Left forelimb (tissue), 1 donor: ENCODE measurements at places on chromosomes 12 and 14.
A peak's percentile ranks its signal among the peaks of the same experiment; 100 is the strongest.

DNA sequence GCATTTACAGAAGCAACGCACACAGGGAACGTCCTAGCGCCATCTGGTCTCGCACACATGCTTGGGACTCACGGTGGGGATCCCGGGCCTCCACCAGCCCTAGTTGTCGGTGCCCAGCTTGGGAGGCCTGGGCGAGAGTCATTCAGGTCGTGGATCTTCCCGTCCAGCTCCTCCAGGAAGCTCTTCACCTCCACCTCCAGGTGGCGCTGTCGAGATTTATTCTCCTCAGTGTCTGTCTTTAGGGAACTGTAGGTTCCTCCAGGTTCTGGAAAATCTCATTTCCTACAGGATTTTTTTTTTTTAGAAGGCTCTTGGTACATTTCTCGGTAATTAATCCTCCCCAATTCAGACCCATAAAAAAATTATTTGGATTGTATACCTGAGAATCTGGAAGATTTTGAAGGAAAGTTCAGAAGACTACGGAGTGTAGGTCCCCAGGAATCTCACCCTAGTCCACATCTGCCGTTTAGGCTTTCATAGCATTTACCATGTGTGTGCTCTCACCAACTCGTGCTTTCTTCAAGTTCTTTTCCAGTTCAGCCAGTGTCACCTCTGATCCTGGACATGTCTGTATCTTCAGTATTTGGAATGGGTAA is 910.0 kb downstream of the TMEM121 start:
- no peak for DNase-seq

- no peak for DNase-seq
Measured at GRCh38 chr12:131220331-131220685, 266.6 kb downstream of the ADGRD1 start.

GRCh38 chr14:72645706-72646105 is 248.2 kb downstream of the DPF3 start:
- DNase-seq: no peak

GRCh38 chr12:103930787-103931735 is 851 bp downstream of the HSP90B1 start:
- no peak for DNase-seq

GRCh38 chr12:80293759-80294158 is 150.3 kb upstream of the PTPRQ start:
- no peak for DNase-seq

DNA sequence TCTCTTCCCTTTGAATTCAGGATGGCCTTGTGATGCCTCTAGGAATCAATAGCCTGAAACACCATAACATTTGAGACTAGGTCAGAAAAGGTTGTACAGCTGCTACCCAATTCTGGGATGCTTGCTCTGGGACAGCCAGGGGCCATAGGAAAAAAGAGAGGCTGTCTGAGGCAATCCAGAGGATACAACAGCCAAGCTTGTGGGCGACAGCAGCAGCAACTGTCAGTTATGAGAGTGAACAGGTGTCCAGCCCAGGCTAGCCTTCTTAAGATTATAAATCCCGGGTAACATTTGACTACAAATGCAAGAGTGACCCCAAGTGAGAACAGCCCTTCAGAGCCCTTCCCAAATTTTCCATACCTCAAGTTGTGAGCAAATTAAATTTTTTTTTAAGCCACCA is 11.1 kb downstream of the DCN start:
- no peak for DNase-seq

- no peak for DNase-seq
Measured at GRCh38 chr12:89041078-89041477, 311.2 kb downstream of the DUSP6 start.

DNA sequence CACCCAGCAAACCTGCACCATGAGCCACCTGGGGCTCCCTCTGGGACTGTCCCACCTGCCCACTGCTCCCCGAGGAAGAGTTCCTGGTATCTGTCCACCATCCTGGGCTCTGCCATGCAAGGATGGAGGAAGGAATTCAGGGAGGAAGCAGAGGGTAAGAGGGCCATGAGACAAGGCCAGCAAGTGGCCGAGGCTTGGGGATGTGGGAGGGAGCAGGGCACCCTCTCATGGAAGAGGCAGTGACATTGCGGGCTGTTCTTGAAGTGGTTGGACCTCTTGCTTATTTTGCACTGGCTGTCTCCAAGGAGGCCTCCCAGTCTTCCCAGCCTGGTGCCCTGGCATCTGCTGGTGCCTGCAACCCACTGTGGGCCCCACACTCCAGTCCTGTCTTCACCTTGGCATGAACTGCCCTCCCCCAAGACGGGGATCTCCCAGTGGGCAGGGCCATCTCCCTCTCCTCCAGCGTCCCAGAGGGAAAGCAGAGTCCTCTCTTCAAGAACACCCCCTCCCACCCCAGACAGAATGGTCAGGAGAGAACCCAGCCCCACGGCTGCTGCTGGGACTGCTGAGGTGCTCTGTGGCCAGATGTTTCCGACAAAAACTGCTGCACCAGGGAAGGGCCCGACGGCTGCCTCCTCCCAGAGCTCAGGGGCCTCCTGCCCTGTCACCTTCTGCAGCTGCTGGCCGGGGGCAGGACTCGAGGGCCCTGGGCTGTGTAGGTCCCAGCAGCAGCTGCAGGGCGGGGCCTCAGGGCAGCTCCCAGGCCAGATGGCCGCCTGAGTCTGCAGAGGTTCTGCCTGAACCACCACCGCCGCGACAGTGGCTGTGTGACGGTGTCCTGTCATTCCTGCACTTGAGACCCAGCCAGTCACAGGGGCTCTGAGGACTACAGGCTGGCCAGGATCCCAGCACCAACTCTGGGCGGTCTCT is 1.8 kb upstream of the AKT1 start:
- no peak for DNase-seq

GRCh38 chr12:49684310-49684854 is 22.8 kb downstream of the FMNL3 start:
- no peak for DNase-seq

DNA sequence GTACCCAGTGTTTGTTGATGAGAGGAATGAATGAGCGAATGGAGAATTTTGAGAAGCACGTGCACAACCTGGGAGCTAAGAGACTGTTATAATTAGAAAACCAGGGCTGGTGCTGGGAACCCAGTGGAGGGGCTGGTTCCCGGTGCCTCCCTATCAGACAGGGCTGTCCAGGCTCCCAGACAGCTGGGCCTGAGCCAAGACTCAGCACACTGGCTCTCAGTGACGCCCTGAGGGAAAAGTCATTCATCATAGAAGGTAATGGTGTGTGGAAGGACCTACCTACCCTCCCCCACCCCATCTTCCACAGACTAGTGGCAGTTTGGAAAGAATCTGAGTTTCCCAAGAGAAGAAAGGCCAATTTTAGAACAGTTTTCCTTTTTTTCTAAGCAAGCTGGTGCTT is 34.7 kb downstream of the KCNA5 start:
- no peak for DNase-seq

DNA sequence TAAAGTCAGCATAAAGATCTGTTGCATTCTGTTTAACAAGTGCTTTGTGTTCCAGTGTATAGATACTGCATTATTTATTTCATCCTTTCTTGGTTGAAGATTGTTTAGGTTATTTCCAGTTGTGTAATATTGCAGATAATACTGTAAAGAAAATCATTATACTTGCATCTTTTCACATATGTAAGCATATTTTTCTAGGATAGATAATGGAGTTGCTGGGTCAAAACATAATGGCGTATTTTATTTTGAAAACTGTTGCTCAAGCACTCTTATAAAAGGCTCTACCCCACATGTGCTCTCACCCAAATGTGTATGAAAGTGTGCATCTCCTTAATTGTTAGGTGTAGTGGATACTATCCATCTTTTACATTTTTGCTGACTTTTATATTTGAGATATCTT is 274.4 kb downstream of the FBXL14 start:
- DNase-seq: no peak

DNA sequence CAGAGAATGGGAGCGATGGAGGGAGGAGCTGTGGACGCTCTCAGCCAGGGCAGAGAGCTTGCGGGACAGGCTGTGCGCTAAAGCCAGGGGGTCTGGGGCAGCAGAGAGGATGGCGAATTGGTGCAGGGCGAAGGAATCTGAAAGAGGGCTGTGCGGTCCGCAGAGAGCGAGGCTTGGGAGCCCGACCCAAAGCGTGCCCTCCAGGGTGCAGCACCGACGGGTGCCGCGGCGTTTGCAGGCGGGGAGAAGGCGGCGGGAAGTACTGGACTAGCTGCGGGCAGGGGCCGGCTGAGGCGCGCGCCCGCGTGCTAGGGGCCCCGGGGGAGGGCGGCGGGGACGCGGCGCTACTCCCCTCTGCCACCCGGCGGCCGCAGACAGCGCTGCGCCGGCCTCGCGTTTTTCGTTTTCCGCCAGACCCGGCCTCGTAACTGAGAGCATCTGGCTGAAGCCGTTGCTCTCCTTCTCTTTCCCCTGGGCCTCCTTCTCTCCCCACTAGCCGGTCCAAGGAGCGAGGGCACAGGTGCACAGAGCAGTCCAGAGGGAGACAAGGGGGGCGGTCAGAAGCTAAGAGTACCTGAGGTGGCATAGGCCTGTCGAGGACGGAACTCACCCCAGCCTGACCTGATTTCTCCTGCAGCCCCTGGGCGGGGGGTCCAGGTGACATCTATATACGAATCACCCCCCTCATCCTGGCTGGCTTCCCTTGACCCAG is 24.9 kb downstream of the SLC6A12 start:
- DNase-seq: peak; percentile 84

DNA sequence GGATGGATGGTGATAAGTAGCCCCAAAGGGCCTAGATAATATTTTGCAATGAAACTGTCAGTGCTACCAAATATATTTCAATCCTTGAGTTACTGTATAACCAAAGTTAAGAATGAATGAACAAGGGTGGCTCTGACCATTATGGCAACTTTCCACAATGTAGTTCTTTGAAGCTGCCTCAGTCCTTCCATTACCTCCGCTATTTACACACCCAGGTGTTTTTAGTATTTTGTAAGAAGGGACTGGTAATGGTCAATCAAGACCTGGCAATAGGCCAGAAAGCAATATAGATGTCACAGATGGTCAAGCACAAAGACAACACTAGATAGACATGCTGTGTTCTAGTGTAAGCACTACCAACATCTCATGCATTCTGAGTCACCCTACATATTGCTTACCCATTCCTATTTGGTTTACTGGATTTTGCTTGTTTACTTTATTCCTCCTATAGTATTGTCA is 16.3 kb downstream of the DUSP16 start:
- no peak for DNase-seq

DNA sequence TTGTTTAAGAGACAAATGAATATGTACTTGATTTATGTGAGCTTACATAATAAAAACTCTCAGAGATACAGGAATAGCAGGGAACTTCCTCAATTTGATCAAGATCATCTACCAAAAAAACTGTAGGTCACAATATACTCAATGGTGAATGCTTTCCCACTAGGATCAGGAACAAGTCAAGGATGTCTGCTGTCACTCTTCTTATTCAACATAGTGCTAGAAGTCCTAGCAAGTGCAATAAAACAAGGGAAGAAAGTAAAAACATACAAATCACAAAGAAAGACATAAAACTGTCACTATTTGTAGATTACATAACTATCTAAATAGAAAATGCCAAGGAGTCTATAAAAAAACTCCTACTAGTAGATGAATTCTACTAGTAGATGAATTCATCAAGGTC is 41.9 kb upstream of the PAWR start:
- DNase-seq: no peak

DNA sequence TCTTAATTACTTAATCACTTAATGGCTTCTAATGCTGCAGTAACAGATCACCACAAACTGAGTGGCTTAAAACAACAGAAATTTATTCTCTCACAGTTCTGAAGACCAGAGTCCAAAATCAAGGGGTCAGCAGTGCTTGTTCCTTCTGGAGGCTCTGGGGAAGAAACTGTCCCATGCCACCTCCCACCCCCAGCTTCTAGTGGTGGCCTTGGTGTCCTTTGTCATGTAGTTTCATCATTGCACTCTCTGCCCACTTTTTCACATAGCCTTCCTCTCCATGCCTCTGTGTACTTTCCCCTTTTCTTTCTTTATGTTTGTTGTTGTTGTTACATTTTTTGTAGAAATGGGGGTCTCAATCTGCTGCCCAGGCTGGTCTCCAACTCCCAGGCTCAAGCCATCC is 16.1 kb upstream of the UBC start:
- no peak for DNase-seq

DNA sequence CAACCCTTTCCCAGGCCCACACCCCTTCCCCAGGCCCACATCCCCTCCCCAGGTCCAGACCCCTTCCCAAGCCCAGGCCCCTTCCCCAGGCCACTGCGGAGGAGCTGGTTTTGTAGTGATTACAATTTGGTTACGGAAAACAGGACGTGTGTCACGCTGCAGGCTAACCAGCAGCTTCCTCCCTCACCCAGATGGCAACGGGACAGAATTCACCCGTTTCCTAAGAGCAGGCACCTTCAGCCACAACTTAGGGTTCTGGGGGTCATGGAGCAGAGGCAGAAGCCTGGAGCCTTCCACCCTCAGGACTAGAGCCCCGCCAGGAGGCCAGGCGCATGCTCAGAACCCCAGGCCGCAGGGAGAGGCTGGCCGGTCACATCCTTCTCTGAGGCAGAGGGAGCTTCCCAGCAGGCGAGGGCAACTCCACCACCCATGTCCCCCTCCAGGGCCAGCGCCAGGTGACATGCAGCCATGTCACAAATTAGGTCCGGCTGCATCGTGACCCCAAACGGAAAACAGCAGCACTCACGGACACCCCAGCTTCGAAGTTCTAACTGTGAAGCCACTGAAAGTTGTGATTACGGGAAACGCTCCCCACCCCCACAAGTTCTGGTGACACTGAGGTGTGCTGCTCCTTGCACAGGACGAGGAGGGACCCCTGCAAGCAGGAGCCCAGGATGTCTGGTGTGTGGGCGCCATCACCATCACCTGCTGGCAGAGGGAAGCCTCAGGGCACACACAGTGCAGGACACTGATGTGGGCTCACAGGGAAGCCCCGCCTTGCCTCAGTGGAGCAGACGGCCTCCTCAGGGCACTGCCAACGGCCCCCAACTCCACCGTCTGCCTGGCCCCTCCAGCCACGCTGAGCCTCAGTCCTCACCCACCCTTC is 7.7 kb downstream of the BRF1 start:
- no peak for DNase-seq

DNA sequence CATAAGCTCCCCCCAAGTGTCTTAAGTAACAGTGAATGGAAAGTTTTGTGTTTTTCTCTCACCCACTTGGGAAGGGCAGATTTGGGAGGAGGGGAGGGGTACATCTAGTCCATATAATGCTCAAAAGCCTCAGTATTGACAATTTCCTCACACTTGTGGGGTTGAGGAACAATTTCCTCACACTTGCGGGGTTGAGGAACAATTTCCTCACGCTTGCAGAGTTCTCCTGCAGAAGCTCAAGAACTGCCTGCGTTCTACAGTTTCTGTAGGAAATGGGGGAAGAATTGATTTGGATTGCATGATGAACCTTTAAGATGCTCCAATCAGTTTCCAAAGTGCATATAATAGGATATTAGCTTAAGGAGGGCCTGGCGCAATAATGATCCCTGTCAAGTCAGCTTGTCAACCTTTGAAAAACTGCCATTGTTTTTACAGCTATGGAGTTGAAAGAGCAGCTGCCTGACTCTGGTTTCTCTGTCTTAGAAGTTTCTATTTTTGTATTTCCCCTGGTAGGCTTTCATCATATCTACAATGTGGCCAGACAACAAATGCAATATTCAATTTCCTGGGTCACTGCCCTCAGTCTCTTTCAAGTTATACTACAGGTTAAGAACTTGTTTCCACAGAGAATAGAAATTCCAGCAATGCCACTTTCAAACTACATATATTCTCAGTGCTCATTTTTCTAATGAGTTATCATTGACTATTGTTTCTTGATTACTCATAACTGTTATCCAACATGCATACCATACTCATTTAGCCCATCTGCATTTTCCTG is 66.5 kb downstream of the PLEKHG7 start:
- DNase-seq: no peak
